Karpas-422 (cell line): ENCODE measurements at places on chromosomes 2 and 18. TPM values are rescaled to one million over a fixed set of nuclear protein-coding genes. Genes with fewer than 3 reads are reported as not detected.

DNA sequence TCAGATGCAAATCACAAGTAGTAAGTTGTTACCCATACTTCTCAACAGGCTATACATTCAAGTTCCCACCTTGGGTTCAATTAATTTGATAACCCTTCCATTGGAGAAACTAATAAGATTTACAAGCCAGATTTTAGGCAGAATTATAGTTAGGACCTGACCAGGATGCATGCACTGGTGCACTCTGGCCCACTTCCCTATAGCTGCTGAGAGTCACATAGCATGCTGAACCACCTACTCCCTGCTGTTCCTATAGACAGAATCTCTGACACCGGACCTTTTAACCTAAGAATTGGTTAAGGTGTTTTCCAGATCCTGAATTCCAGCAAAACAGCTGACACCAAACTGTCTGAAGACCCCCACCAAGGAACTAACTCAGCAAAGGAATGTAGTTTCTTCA is 26.2 kb downstream of the FAM210A start:
- DNase-seq, result peak; percentile 71
- peaks cover 22% of the 10 kb centered on the region for H3K4me1 ChIP-seq
- no peak overlapping the region for H3K4me3 ChIP-seq
- H3K27ac ChIP-seq, result peak overlapping the region; percentile 55

The CCDC85A gene
- total RNA-seq, result not detected in 2 replicates

DNA sequence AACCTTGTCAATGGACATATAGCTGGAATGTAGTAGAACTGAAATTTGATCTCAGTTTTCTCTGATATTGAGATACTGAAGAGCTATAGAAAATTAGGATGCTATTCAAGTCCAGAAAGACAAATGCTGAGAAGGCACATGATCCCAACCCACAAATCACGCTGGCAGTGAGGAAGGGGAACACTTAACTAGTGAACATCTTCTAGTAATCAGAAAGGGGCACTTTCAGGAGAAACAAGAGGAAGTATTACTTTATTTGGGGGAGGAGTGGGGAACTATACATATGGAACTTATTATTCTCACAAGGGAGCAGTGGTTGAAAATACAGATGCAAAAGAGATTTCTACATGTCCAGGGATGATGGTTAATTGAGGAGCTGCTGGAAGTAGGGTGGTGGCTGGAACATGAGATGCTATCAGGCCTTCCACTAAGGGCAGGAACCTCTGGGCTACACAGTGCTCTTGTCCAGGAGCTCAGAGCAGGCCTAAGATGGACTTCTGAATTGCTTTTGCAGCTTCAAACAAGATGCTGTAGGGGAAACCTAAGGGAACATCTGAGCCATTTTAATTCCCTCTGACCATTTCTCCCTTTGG is 79.3 kb downstream of the TGFA start:
- DNase-seq, result no peak
- no peaks in the 10 kb centered on the region for H3K36me3 ChIP-seq
- 0 out of 2 replicates have a peak, but pooled peaks cover 2% of the 10 kb centered on the region for H3K4me1 ChIP-seq
- H3K27ac ChIP-seq, result no peak overlapping the region
- no peaks in the 10 kb centered on the region for H3K27me3 ChIP-seq
- H3K4me3 ChIP-seq, result no peak overlapping the region

- H3K4me3 ChIP-seq, result no peak overlapping the region
- DNase-seq, result no peak
- H3K36me3 ChIP-seq, result no peaks in the 10 kb centered on the region
- H3K4me1 ChIP-seq, result no peaks in the 10 kb centered on the region; the same call in 1 of the 2 replicates
Observed at GRCh38 chr2:126303113-126303512, 352.8 kb upstream of the GYPC start.
